ENCODE measurements at places on chromosomes 4 and X. TPM values are rescaled to one million over a fixed set of nuclear protein-coding genes. Genes with fewer than 3 reads are reported as not detected.
A peak's percentile ranks its signal among the peaks of the same experiment; 100 is the strongest.

- no peaks in the 10 kb centered on the region for H3K36me3 ChIP-seq
- no peaks in the 10 kb centered on the region for H3K27me3 ChIP-seq
- H3K27ac ChIP-seq: no peak overlapping the region
- DNase-seq: no peak
- H3K4me1 ChIP-seq: no peaks in the 10 kb centered on the region
Measured at GRCh38 chr4:127352220-127353113, 280.3 kb upstream of the INTU start.

The PTPN13 gene
- total RNA-seq: 0.27 TPM

- DNase-seq: no peak
- peaks cover 41% of the 10 kb centered on the region for H3K27me3 ChIP-seq
- H3K27ac ChIP-seq: no peak overlapping the region
- H3K4me1 ChIP-seq: peaks cover 14% of the 10 kb centered on the region
Measured at GRCh38 chr4:86595426-86595805, 1.3 kb downstream of the PTPN13 start.

The EXOC1L gene
- not detected for total RNA-seq

- no peak overlapping the region for H3K4me3 ChIP-seq
- H3K27me3 ChIP-seq: no peaks in the 10 kb centered on the region
Measured at GRCh38 chr4:167428156-167428555, 193.9 kb upstream of the SPOCK3 start.

DNA sequence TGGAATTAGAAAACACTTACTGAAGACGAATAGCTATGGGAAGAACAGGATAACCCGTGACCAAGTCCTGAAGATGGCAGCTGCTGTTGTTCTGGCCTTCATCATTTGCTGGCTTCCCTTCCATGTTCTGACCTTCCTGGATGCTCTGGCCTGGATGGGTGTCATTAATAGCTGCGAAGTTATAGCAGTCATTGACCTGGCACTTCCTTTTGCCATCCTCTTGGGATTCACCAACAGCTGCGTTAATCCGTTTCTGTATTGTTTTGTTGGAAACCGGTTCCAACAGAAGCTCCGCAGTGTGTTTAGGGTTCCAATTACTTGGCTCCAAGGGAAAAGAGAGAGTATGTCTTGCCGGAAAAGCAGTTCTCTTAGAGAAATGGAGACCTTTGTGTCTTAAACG lies 2.4 kb downstream of the AGTR2 start:
- H3K4me1 ChIP-seq: no peaks in the 10 kb centered on the region
- H3K27ac ChIP-seq: no peak overlapping the region
- DNase-seq: no peak
- no peaks in the 10 kb centered on the region for H3K36me3 ChIP-seq
- H3K4me3 ChIP-seq: no peak overlapping the region

GRCh38 chr4:80011636-80012236 lies 61.3 kb downstream of the ANTXR2 start:
- H3K27me3 ChIP-seq: no peaks in the 10 kb centered on the region
- peaks cover 21% of the 10 kb centered on the region for H3K36me3 ChIP-seq
- peaks cover 28% of the 10 kb centered on the region for H3K4me1 ChIP-seq
- no peak overlapping the region for H3K4me3 ChIP-seq

- H3K4me3 ChIP-seq: peak overlapping the region; percentile 74
- H3K27me3 ChIP-seq: peaks cover 35% of the 10 kb centered on the region
- peaks cover 16% of the 10 kb centered on the region for H3K4me1 ChIP-seq
- DNase-seq: peak; percentile 15
- no peak overlapping the region for H3K27ac ChIP-seq
- H3K36me3 ChIP-seq: peaks cover 1% of the 10 kb centered on the region
Measured at GRCh38 chr4:121697564-121697963, 784 bp upstream of the ANXA5 start.

DNA sequence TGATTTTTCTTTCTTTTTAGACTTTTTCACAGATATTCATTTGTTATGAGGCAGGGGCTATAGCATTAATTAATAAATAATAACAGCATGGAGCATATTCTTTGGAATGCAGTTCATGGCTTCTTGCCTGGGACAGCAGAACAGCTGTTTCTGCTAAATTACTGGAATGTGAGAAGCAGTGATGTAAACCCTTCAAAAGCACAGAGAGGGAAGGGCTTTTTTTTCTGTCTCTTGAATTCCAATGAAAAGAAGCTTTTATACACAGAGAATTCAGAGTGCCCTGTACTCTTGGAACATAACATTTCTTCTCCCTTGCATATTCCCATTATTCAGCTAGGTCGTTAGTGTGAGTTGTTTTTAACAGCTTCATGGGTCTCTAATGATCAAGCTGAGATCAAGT lies 28.5 kb upstream of the ANK2 start:
- H3K36me3 ChIP-seq: no peaks in the 10 kb centered on the region
- no peak overlapping the region for H3K27ac ChIP-seq
- H3K27me3 ChIP-seq: peaks cover 3% of the 10 kb centered on the region
- no peak overlapping the region for H3K4me3 ChIP-seq
- H3K4me1 ChIP-seq: no peaks in the 10 kb centered on the region

The PPP2R2C gene
- total RNA-seq: not detected

DNA sequence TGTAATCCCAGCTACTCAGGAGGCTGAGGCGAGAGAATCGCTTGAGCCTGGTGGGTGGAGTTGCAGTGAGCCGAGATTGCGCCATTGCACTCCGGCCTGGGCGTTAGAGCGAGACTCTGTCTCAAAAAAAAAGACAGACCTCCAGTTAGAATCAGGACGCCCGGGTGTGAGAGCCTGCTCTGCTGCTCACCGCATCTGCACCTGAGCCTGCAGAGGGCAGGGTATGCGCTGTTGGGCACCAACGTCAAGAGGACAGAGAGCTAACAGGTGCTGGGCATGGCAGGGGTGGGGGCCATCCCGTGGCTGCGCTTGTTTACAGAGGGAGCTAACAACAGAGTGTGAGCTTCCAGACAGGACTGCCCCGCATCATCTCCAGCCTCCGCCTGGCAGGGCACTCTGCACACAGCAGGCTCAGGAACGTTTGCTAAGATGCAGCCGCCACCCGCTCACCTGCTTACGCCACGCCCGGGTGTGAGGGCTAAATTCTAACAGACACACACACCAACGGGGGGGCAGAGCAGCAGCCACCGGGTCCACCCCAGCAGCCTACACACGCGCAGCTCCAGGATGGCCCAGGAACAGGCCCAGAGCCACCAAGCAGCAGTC lies 50.0 kb upstream of the CPLX1 start:
- H3K4me3 ChIP-seq: no peak overlapping the region
- no peak for DNase-seq
- peaks cover 26% of the 10 kb centered on the region for H3K4me1 ChIP-seq
- peaks cover 40% of the 10 kb centered on the region for H3K36me3 ChIP-seq
- no peaks in the 10 kb centered on the region for H3K27me3 ChIP-seq

The UGT2A3 gene
- not detected for total RNA-seq

GRCh38 chr4:169201222-169202144 lies 69.3 kb downstream of the SH3RF1 start:
- H3K36me3 ChIP-seq: no peaks in the 10 kb centered on the region
- no peak overlapping the region for H3K4me3 ChIP-seq
- no peaks in the 10 kb centered on the region for H3K27me3 ChIP-seq
- H3K27ac ChIP-seq: no peak overlapping the region

GRCh38 chr4:3391422-3391821 lies 50.3 kb upstream of the HGFAC start:
- peaks cover 2% of the 10 kb centered on the region for H3K4me1 ChIP-seq
- no peak overlapping the region for H3K27ac ChIP-seq
- H3K4me3 ChIP-seq: no peak overlapping the region
- DNase-seq: no peak

The IGFBP7 gene
- total RNA-seq: not detected

GRCh38 chrX:121585626-121586025 lies 538.2 kb downstream of the GLUD2 start:
- no peaks in the 10 kb centered on the region for H3K4me1 ChIP-seq
- DNase-seq: no peak
- no peaks in the 10 kb centered on the region for H3K27me3 ChIP-seq

- H3K27ac ChIP-seq: no peak overlapping the region
- DNase-seq: no peak
- H3K27me3 ChIP-seq: no peaks in the 10 kb centered on the region
- no peaks in the 10 kb centered on the region for H3K4me1 ChIP-seq
Measured at GRCh38 chr4:143251779-143252178, 67.1 kb downstream of the USP38 start.

GRCh38 chrX:36348509-36348908 lies 429.0 kb downstream of the CFAP47 start:
- H3K4me3 ChIP-seq: no peak overlapping the region
- no peaks in the 10 kb centered on the region for H3K36me3 ChIP-seq
- no peak overlapping the region for H3K27ac ChIP-seq
- DNase-seq: no peak
- no peaks in the 10 kb centered on the region for H3K4me1 ChIP-seq
- H3K27me3 ChIP-seq: no peaks in the 10 kb centered on the region

The TCEAL6 gene
- not detected for total RNA-seq

The USP17L25 gene
- total RNA-seq: not detected

The GAGE12E gene
- total RNA-seq: not detected

The CEP135 gene
- total RNA-seq: 12.5 TPM

DNA sequence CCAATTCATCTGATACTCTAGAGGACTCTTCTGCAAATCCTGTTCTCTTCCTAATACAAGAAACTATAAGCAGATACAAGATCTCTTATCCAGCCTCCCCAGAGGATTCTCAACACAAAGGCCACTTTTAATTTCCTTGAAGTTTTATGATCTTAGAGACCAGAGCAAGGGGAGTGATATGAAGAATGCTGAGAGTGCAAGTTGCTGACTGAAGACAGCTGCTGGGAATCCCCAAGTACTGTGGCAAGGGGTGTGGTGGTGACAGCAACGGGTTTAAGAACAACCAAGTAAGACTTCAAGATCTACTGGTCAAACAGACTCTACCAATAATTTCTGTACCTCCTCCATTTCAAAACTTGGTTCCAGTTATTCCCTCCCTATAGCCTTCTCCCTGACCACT lies 7.0 kb downstream of the AMMECR1 start:
- H3K4me3 ChIP-seq: no peak overlapping the region
- H3K36me3 ChIP-seq: peaks cover 2% of the 10 kb centered on the region
- H3K27me3 ChIP-seq: no peaks in the 10 kb centered on the region
- peak; percentile 59 for DNase-seq

The CXCL8 gene
- not detected for total RNA-seq

The LARP1B gene
- total RNA-seq: 23.8 TPM

The SYTL4 gene
- total RNA-seq: not detected

- no peaks in the 10 kb centered on the region for H3K36me3 ChIP-seq
- H3K4me1 ChIP-seq: peaks cover 40% of the 10 kb centered on the region
Measured at GRCh38 chrX:153905481-153906095, 1.1 kb downstream of the AVPR2 start.

DNA sequence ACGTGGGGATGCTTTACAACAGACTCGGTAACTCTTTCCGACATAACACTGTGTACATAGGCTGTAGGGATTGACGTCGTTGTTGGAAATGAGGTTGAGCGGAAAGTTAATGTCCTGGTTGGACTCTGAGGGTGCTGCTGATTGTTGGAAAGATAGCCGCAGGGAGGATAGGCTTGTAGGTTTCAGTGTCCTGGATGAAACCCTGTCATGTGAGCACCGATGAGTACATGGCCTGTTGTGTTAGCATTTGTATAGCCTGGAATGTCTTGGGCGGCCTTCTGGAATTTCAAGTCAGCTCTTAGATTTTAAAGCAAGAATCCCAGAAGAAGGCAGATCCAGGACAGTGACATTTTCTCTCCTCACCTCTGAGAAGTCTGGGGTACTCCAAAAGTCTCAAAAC lies 63.3 kb downstream of the TBC1D14 start:
- no peak overlapping the region for H3K4me3 ChIP-seq
- no peak for DNase-seq
- no peaks in the 10 kb centered on the region for H3K36me3 ChIP-seq
- no peaks in the 10 kb centered on the region for H3K27me3 ChIP-seq

The BTC gene
- not detected for total RNA-seq

The CT83 gene
- not detected for total RNA-seq

The TCEAL2 gene
- 0.41 TPM for total RNA-seq

The TBC1D8B gene
- total RNA-seq: 0.47 TPM

DNA sequence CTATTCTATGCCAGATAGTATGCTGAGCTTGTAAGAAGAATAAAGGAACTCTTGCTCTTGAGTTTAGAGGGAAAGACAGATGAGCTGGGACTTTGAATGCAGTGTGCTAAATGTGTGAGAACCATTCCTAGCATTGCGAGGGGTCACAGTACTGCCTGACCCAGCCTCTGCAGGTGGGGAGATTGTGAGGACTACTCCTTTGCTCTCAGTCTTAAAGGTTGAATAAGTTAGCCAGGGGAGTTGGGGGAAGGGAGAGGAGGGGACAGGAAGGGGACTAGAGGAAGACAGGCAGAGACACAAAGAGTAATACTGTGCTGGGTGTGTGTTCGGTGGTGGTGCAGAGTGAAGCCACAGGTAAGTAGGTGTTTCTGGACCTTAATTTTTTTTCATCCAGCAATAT lies 41.7 kb downstream of the DCUN1D4 start:
- no peak overlapping the region for H3K27ac ChIP-seq
- no peak for DNase-seq
- H3K4me3 ChIP-seq: no peak overlapping the region
- peaks cover 40% of the 10 kb centered on the region for H3K36me3 ChIP-seq
- peaks cover 2% of the 10 kb centered on the region for H3K4me1 ChIP-seq

Data from activated CD8-positive, alpha-beta T cell treated with anti-CD3 and anti-CD28 coated beads for 36 hours (primary cell).